Stimulated activated CD4-positive, alpha-beta T cell treated with anti-CD3 and anti-CD28 coated beads, Interleukin-15, amount 100 ng/mL, for 24 hours (primary cell): ENCODE measurements at places on chromosomes 5 and 9.

- no peak for DNase-seq
Measured at GRCh38 chr5:149414405-149415065, 35.4 kb upstream of the IL17B start.

DNA sequence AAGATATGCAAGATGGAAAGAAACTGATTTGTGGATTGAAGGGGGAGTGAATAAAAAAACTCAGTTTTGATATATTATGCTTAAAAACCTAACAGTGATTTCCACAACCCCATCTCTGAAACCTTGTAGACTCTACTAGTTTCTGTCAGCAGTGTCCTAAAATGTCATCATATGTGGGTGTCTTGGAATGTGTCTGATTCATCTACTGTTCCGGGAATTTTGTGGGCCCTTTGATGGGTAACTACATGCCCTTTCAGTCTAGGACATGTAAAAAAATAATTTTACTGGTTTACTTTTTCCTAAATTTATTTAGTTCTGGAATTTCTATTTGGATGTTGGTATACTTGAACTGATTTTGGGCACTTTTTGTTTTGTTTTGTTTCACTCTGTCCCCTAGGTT lies 118.9 kb upstream of the NMUR2 start:
- no peak for DNase-seq

DNA sequence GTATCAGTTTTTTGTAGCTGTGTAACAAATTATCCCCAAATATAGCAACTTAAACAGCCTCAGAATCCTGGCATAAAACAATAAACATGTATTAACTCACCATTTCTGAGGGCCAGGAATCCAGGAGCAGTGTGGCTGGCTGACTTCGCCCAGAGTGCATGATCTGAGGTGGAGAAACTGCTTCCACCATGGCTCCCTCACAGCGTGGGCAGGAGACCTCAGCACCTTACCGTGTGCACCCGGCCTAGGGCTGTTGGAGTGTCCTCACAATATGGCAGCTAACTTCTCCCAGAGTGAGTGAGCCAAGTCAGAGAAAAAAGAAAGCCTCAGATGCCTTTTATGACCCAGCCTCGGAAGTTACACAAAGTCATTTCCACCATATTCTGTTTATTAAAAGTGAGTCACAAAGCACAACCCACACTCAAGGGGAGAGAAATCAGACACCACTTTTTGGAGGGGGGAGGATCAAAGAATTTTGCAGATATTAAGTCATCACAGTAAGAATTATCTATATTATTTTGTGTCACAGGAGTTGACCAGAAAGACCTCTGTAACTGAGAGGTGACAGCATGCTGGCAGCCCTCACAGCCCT lies 59.6 kb downstream of the TSTD2 start:
- no peak for DNase-seq

DNA sequence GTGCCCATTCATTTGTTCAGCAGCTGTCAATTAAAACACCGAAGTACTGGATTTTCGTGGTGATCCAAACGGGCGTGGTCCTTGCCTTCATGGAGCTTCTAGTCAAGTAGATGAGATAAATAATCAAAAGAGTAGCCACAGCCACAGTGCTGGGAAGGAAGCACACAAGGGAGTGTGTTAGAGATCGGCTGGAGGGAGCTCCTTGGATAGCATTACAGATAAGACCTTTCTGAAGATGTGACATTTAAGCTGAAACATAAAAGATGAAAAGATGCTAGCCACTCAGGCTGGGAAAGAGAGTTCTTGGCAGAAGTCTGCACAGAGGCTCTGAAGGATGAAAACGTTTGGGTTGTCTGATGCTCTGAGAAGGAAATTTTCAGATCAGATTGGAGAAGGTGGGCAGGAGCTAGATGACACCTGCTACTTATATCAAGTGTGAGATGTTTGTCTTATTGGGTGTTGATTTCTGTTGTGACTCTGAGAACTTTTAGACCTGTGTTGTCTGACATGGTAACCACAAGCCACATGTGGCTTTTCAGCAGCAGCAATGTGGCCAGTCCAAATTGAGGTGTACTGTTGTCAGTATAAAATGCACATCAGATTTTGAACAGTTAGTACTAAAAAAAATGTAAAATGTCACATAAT lies 123.9 kb downstream of the TLE4 start:
- no peak for DNase-seq

- no peak for DNase-seq
Measured at GRCh38 chr5:113531481-113532159, 18.1 kb downstream of the YTHDC2 start.

DNA sequence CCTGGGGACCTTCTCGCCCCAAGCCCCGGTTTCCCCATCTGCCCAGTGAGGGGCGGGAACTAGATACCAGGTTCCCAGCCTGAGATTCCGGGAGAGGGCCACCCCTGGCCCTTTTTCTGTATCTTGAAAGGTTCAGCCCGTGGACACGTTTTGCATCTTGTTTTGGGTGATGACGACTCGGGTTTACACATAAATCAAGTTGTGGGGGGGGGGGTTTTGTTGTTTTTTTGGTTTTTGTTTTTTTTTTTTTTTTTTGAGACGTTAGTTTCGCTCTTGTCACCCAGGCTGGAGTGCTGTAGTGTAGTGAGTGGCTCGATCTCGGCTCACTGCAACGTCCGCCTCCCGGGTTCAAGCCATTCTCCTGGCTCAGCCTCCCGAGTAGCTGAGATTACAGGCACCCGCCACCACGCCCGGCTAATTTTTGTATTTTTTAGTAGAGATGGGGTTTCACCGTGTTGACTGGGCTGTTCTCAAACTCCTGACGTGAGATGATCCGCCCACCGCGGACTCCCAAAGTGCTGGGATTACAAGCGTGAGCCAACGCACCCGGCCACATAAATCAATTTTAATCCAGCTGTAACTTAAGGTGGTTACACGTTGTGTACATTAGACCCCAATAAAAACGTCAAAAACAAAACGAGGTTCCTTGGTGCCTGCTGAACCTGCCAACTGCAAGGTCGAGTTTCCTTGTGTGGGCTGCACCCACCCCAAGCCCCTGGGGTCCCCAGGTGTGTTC lies 1.1 kb upstream of the BRD3 start:
- peak; percentile 11 for DNase-seq

DNA sequence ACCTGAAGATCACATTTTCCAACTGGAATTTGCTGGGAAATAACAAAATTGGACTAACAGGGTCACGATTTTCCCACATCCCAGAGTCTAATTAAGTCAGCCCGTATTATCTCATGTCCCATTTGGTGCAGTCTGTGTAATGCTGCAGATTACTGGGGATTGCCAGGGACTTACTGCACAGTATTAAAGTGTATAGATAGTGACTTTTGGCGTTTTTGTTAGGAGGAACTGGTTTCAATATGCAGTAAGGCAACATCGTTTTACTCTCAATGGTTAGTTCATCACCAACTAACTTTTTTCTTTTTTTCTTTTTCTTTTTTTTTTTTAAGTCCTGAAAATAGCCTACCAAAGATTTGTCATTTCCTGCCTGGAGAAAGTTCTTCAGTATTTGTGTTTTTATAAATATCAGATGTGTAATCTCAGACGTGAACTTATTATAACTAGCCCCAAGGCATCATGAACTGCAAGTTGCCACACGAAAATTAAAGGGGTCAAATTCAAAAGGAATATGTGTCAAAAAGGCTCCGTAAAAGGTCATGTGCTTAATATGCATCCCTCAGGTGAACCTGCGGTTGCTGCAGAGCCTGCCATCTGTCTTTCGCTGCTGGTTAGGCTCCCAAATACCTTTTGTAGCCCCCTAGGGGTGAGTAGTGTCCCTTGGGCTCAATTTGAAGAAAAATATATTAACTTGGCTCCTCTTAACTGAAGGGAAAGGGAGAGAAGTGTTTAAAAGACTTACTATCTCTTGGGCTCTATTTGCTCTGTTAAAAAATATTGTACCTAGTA lies 176.7 kb upstream of the ADAMTSL1 start:
- DNase-seq, result no peak

DNA sequence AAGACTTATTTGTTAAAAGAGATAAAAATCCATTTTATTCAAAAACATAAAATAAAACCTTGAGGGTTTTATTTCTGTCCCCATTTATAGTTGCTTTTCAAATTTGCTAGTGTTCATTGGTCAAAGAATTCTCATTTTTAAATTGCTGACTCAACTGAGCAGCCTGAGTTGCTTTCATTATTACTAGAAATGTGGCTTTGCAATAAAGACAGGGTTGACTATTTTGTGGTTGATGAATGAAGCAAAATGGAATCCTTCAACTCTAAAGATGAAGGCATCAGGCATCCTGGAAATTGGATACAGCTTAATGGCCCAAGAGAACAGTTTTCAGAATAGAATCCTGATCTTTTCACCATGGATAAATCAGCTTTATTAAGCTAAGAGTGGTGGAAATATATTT lies 23.9 kb upstream of the PPP3R2 start:
- DNase-seq, result no peak
